ENCODE measurements at places on chromosomes 5 and 9.

GRCh38 chr5:95382801-95383200 lies 8.4 kb upstream of the FAM81B start:
- DNase-seq, result no peak

GRCh38 chr5:95962785-95963184 lies 1.1 kb upstream of the ELL2 start:
- DNase-seq, result no peak

DNA sequence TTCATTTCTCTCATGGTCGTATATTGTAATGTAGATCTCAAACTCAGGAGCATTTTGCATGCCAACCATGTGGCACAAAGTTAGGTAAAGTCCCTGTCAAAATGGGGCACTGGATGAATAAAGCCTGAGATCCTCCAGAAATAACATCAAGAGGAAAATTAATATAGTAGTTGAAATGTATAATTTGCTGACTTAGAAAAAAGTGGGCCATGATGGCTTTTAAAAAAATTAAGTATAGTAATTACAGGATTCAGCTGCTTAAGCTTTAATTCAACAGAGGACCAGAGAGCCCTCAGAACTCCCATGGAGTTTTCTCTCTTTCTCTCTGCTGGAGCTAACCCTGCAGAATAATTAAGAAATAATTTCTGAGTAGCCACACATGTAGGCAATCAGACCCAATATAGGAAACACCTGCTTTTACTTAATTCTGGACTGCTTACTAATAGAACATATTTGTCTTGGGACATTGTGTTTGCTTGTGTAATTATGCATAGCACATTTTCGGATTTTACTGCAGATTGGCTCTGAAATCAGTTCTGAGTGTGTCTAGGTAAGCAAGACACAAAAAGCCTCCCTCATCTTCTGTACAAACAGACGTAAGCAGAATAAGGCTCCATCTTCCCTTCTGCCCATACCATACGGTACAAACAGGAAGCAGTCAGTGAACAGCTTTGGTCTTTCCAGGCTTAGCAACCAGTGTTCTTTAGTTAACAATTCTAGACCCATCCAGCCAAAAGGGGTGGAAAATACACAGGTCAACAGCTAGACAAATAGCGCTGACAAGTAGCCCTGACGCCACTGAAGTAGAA lies 26.5 kb upstream of the PCSK1 start:
- no peak for DNase-seq

GRCh38 chr9:109418827-109419226 lies 79.3 kb downstream of the PTPN3 start:
- DNase-seq, result no peak

GRCh38 chr9:95157481-95158151 lies 159.9 kb downstream of the FANCC start:
- DNase-seq, result no peak

DNA sequence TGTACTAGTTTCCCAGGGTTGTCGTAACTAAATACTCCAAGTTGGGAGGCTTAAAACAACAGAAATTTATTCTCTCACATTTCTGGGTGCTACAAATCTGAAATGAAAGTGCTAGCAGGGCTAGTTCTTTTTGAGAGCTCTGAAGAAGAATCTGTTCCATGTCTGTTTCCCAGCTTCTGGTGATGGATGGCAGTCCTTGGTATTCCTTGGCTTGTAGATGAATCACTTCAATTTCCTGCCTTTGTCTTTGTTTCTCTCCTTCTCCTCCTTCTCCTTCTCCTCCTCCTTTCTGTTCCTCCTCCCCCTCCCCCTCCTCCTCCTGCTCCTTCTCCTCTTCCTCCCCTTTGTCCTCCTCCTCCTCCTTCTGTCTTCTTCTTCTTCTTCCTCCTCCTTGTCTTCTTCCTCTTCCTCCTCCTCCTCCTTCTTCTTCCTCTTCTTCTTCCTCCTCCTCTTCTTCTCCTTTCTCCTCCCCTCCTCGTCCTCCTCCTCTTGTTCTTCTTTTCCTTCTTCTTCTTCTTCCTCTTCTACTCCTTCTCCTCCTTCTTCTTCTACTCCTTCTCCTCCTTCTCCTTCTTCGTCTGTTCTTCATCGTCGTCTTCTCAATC lies 104.7 kb upstream of the ANKRD55 start:
- no peak for DNase-seq

DNA sequence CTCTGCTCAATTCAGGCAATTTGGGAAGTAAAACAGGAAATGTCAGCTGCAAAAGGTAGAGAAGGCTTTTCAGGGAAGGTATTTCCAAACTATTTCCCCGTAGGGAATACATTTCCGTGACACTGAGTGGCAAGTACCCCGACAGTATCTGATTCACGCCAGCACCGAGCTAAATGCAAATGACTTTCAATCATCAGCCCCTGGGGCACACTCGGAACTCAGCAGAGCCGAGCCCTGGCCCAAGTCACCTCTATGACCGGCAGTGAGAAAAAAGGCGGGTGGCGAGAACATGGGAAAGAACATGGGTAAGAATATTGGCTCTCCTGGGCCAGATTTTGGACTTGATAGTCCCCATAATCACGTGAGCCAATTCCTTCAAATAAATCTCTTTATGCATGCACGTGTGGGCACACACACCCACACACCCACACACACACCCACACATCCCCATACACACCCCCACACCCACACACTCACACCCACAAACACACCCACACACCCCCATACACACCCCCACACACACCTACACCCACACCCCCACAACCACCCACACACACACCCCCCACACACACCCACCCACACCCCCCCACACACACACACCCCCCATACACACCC lies 43.0 kb downstream of the COL23A1 start:
- no peak for DNase-seq

GRCh38 chr5:108516785-108517184 lies 134.9 kb upstream of the FBXL17 start:
- no peak for DNase-seq

- no peak for DNase-seq
Measured at GRCh38 chr5:107461770-107462169, 209.0 kb downstream of the EFNA5 start.

DNA sequence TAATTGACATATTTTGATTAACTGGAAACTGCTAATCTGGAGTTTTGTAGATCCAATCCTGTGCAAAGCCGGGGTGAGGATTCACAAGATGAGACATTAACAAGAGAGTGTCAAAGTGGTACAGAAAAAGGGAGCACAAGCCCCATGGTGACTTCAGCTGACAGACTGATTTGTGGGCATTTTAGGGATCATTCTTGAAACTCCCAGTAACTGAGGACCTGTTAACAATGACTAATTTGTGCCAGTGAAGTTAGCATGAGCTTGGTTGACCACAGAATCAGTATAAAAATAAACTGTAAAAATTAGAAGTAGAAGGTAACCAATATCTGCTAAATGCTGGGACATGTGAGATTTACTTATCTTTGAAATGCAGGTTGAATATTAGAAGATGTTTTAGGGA lies 1578.3 kb downstream of the EFNA5 start:
- DNase-seq, result no peak

GRCh38 chr5:133475986-133476385 lies 136.4 kb downstream of the FSTL4 start:
- DNase-seq, result no peak

Data from naive B cell (primary cell).